ENCODE measurements at places on chromosomes 11 and 22. TPM values are rescaled to one million over a fixed set of nuclear protein-coding genes. Genes with fewer than 3 reads are reported as not detected.
A peak's percentile ranks its signal among the peaks of the same experiment; 100 is the strongest.

GRCh38 chr11:41045266-41045665 is 414.2 kb downstream of the LRRC4C start:
- no peak overlapping the region for H3K4me3 ChIP-seq
- no peak for DNase-seq
- no peak overlapping the region for H3K27ac ChIP-seq

DNA sequence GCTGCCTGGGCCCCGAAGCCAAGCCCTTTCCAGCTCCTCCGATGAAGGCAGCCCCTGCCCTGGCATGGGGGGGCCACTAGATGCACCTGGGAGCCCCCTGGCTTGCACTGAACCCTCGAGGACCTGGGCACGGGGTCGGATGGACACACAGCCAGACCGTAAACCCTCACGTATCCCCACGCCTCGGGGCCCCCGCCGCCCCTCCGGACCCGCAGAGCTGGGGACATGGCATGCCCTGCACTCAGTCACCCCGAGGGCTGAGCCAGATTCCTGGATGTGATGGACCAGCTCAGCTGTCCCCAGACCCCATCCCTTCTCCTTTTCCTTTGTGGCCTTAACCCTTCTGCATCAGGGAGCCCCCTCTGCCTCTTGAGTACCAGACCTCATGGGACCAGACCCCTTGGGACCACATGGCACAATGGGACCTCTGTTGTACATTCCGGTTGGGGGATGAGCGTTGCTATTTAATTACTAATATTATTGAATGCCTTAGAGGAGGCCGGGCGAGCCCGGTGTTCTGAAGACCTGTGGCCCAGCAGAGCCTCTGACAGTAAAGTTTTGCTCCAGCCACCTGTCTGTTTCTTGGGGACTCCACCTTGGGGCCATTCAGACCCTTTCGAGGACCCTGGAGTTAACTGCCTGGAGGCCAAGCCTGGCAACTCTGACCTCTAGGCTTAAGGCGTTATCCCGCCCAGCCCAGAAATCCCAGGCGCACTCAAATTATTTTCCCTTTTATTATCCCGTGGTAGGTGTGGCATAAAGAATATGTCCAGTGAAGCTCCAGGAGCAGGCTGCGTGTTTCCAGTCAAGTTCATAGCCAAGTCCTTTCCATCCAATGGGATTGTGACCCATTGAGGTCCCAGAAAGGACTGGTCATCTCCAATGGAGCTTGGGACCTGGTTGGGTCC is 3.0 kb downstream of the RASL10A start:
- H3K27me3 ChIP-seq: peaks cover 4% of the 10 kb centered on the region
- H3K27ac ChIP-seq: no peak overlapping the region
- DNase-seq: no peak
- no peak overlapping the region for H3K4me3 ChIP-seq
- no peaks in the 10 kb centered on the region for H3K36me3 ChIP-seq
- peaks cover 76% of the 10 kb centered on the region for H3K4me1 ChIP-seq

GRCh38 chr22:30324014-30324730 is 2.6 kb downstream of the TBC1D10A start:
- peaks cover 78% of the 10 kb centered on the region for H3K4me1 ChIP-seq
- H3K36me3 ChIP-seq: no peaks in the 10 kb centered on the region
- no peak for DNase-seq

DNA sequence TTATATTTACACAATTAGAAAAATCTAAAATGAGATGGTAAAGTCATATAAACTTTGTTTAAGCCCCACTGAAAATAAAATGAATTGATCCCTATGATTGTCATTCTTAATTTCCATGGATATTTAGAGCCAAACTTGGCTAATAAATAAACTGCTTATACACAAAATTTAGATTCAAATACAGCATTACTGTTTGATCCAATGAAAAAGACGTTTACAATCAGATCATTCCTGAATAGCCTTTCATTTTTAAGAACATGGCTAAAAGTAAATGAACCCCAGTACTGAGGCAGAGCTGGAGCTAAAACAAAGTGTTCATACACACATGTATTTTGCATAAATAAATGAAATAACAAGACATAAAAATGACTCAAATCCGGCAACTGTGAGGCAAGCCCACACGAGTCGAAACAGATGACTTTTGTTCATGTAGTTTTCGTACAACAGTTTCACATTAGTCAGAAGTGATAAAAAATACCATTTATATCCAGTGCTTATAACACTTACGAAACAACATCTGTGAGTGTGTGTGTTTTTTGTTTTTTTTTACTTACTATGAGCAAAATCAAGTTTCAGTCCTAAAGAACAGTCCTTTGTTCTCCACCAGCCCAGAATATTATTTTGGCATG is 386.5 kb downstream of the SOX6 start:
- H3K27ac ChIP-seq: peak overlapping the region; percentile 64
- peaks cover 25% of the 10 kb centered on the region for H3K4me1 ChIP-seq
- H3K36me3 ChIP-seq: no peaks in the 10 kb centered on the region
- no peak overlapping the region for H3K4me3 ChIP-seq
- H3K27me3 ChIP-seq: no peaks in the 10 kb centered on the region
- no peak for DNase-seq

DNA sequence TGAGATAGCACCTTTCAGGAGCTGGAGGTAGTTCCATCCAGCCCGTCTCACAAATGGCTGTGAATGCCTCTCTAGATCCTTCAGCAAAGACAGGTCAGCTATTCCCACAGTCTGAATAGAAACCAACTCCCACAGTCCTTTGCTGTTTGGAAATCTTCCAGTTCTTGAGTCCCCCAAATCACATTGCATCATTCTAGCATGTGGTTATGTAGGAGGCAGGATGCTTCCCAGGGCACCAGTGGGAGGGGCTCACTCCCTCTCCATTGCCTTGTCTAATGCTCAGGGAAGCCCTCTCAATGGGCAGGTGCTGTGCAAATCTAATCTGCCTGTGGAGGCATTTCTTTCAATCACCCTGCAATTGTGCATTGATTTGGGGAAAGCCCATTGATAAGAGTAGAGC is 14.6 kb downstream of the NAV2 start:
- H3K27ac ChIP-seq: no peak overlapping the region
- no peak for DNase-seq
- peaks cover 37% of the 10 kb centered on the region for H3K4me1 ChIP-seq
- no peak overlapping the region for H3K4me3 ChIP-seq
- no peaks in the 10 kb centered on the region for H3K36me3 ChIP-seq

DNA sequence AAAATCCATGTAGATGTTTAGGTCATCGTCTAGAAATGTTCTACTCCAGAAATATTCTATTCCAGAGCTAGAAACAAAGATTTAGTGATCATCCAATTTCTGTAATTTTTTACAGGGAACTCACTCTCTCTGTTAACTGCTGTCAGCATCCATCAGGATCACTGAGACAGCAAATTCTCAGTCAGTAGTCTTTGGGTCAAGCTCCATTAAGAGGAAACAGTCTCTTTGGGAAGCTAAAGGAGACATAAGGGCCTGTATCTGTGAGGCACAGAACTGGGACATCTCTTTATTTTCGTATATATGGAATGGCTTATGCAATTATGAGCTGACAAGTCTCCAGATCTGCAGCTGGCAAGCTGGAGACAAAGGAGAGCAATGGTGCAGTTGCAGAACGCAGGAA is 48.3 kb downstream of the PIK3C2A start:
- no peak overlapping the region for H3K4me3 ChIP-seq
- no peaks in the 10 kb centered on the region for H3K36me3 ChIP-seq
- peaks cover 55% of the 10 kb centered on the region for H3K4me1 ChIP-seq
- no peak overlapping the region for H3K27ac ChIP-seq

- no peaks in the 10 kb centered on the region for H3K4me1 ChIP-seq
- no peaks in the 10 kb centered on the region for H3K36me3 ChIP-seq
- no peaks in the 10 kb centered on the region for H3K27me3 ChIP-seq
- DNase-seq: no peak
- H3K27ac ChIP-seq: no peak overlapping the region
Observed at GRCh38 chr11:132158091-132158490, 787.7 kb downstream of the NTM start.

DNA sequence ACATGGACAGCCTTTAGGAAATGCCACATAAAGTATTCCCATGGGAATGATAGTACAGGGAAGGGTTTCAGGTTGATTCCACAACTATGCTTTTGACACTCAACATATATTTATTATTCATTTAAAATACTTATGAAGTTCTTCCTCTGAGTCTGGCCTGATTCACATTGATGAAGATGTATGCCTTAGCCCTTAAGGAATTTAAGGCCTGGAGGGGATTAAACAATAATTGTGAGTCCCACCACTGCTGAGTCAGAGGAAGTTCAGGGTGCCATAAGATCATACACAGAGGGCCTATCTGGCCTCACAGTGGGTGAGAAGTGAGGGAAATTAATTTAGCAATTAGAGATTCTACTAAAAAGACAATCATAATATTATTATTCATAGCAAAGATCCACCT is 161.1 kb upstream of the SNX19 start:
- no peak overlapping the region for H3K27ac ChIP-seq
- no peaks in the 10 kb centered on the region for H3K4me1 ChIP-seq
- no peaks in the 10 kb centered on the region for H3K36me3 ChIP-seq
- DNase-seq: no peak

DNA sequence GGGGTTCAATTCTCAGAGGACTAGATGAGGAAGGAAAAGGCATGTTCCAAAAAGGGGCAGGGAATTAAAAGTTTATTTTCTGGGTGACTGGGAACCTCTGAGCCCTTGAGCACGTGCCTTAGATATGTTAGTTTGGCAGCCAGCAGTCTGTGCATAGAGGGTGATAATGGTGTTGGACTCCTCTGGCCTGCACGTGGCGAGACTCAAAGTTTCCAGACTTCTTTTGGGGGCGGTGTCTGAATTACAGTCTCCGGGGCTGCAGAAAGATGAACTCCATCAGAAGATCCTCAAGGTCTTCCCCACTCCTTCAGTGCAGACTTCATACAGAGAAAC is 861 bp upstream of the ZNRF3 start:
- H3K36me3 ChIP-seq: no peaks in the 10 kb centered on the region
- no peaks in the 10 kb centered on the region for H3K27me3 ChIP-seq
- H3K4me1 ChIP-seq: peaks cover 37% of the 10 kb centered on the region
- no peak for DNase-seq

- no peak overlapping the region for H3K27ac ChIP-seq
- H3K4me1 ChIP-seq: no peaks in the 10 kb centered on the region
- no peaks in the 10 kb centered on the region for H3K27me3 ChIP-seq
- H3K4me3 ChIP-seq: no peak overlapping the region
Observed at GRCh38 chr22:18103527-18104269, 6.9 kb upstream of the TUBA8 start.

DNA sequence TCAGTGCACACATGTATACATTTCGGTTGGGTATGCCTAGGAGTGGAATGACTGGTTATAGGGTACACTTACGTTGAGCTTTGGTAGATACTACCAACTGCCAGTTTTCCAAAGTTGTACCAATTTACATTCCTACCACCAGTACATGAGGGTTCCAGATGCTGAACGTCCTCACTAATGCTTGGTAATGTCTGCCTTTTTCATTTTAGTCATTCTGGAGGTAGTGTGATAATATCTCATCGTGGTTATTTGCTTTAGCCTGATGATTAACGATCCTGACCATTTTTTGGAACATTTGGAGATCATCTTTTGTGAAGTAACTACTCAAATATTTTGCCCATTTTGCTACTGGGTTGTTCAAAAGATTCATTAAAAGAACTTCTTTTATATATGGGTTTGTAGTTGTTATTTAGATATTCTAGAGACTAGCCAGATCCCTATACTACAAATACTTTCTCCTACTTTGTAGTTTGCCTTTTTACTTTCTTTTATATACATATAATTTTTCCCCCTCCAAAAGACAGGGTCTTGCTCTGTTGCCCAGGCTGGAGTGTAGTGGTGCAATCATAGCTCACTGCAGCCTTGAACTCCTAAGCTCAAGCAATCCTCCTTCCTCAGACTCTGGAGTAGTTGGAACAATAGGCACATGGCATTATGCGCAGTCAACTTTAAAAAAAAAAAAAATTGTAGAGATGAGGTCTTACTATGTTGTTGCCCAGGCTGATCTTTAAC is 62.1 kb downstream of the RBFOX2 start:
- DNase-seq: no peak
- peak overlapping the region; percentile 4 for H3K27ac ChIP-seq
- peaks cover 22% of the 10 kb centered on the region for H3K4me1 ChIP-seq
- no peak overlapping the region for H3K4me3 ChIP-seq
- H3K27me3 ChIP-seq: no peaks in the 10 kb centered on the region

DNA sequence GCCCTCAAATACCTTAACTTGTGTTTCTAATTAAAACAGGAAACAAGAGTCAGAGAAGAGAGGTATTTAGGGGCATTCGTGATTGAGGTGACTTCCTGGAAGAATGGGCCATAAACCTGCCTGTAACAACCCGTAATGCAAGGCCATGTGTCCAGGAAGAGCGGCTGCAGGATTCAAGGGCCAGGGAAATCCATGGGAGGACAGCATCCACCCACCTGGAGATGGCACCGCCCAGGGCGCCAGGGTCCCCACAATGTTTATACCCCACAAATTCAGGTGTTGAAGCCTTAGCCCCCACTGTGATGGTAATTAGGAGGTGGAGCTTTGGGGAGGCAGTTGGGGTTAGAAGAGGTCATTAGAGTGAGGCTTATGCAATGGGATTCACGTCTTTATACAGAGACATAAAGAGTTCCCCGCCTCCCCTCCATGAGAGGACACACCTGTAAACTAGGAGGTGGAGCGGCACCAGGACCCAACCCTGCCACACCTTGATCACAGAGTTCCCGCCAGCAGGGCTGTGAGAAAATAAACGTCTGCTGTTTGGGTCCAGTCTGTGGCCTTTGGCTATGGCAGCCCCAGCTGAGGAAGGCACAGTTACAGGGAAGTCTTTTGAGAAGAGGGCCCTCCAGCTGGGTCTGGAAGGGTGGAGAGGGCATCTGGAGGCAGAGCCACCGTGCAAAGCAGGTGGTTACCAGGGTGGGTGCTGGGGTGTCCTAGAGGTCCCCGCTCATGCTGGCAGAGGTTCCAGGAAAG is 1394.3 kb downstream of the TBC1D22A start:
- DNase-seq: no peak
- H3K4me1 ChIP-seq: no peaks in the 10 kb centered on the region
- no peak overlapping the region for H3K4me3 ChIP-seq

DNA sequence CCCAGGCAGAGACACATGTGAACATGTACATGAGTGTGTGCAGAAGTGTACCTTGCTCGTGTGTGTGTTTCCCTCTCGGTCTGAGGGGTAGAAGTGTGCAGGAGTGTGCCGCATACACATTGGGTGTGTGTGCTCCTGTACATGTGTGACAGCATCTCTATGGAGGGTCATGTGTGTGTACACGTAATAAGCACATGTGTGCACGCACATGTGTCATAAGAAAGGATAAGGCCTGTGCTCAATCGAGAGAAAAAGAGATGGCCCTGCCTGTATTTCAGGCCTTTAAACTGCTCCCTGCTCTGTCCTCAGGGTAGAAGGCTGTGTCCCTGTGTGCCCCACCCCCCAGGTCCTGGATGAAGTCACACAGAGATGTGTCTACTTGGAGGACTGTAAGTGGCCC is 61.8 kb downstream of the OTOG start:
- no peaks in the 10 kb centered on the region for H3K4me1 ChIP-seq
- H3K4me3 ChIP-seq: no peak overlapping the region
- no peak overlapping the region for H3K27ac ChIP-seq

The SCN2B gene
- total RNA-seq: 0.49 TPM

The GNG3 gene
- total RNA-seq: 2.5 TPM

The ENTHD1 gene
- total RNA-seq: not detected

The FAM83F gene
- total RNA-seq: 12.8 TPM

The PANX3 gene
- total RNA-seq: not detected

The OR5J2 gene
- total RNA-seq: not detected

The NAV2 gene
- 25.3 TPM for total RNA-seq

Measured in vagina (tissue), 2 donors.